Occipital lobe (tissue), 3 donors: ENCODE measurements at places on chromosomes 2 and 18. TPM values are rescaled to one million over a fixed set of nuclear protein-coding genes. Genes with fewer than 3 reads are reported as not detected.

The ALK gene
- 0.78 TPM for total RNA-seq

The FMNL2 gene
- 114 TPM for total RNA-seq

The ITGAV gene
- 73.2 TPM for total RNA-seq

The RAB6C gene
- total RNA-seq, result 0.78 TPM
